ENCODE measurements at places on chromosomes 2 and 18. TPM values are rescaled to one million over a fixed set of nuclear protein-coding genes. Genes with fewer than 3 reads are reported as not detected.

DNA sequence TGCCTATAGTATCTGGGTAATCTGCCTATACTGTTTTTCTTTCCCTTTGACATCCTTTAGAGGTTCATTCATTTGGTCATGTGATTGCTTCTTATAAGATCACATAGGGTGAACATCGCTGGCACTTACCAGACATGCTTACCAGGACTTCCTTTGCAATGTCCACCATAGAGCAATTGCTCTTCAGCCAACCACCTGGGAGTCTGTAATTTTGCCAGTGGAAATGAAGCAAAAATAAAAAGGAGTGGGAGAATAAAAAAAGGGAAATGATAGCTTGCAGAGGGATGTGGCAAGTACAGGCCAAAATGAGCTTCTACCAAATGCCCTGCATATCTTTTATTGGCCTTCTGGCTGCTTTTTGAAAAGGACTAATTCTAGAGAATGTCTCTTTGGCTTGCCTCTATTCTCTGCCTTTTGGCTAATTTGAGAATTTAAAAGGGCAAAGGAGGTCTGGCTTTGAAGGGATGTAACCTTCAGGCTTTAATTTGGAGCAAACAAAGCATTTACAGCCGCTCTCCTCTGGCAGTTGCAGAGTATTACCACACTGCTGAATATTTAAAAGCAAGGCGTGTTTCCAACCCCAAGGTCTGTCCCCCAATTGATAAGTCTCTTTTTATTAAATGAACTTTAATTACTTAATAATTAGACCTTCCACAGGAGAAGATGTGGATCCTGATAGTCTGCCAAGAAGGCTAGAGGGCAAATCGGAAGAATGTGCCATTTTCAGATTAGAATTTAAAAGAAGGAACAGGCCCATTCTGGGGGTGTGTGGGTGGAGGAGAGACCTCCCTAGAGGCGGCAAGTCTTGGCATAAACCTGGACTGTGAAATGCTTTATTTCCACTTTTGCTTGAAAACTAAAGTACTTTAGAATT is 557.9 kb downstream of the DCC start:
- no peak for DNase-seq

The KLHL41 gene
- total RNA-seq = 1.1 TPM

The KCNG2 gene
- total RNA-seq = 0.38 TPM

- DNase-seq = peak; percentile 70
Measured at GRCh38 chr2:28981620-28982376, 700 bp downstream of the TOGARAM2 start.

The EVX2 gene
- total RNA-seq = not detected

DNA sequence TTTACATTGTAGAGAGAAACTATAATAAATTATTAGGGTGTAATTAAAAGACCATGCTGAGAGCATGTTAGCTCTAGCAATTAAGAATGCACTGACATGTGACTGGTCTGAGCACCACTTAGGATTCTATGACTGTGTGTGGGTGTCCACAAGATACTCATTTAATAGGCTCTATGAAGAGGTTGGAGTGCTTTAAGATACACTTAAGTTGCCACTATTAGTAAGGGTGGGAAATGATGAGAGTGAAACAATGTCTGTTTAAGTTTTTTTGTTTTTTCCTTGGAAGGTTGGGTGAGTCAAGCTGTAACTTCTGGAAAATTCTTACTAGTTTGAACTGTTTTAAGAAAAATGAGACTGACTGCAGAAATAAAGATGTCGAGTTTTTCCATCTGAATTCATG is 1.8 kb upstream of the FAP start:
- no peak for DNase-seq

DNA sequence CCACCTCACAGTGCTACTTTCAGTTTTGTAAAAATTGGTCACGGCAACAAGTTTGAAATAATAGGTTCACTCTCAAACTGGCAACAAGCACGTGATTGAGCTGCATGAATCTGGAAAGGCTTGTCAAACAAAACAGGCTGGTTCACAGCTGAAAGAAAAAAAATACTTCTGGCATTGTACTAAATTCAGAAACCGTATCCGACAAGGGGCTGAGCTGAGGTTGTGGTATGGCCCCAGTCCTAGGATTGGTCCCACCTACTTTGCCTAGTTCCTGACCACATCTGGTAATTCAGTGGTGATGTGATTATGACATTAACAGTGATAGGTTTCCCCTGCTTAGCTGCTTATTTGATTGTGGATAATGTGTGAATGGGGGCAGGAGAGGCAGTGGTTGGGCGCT is 326.5 kb upstream of the THUMPD2 start:
- DNase-seq = no peak

The FABP1 gene
- total RNA-seq = not detected

- no peak for DNase-seq
Measured at GRCh38 chr2:117351396-117351795, 463.1 kb upstream of the DDX18 start.

DNA sequence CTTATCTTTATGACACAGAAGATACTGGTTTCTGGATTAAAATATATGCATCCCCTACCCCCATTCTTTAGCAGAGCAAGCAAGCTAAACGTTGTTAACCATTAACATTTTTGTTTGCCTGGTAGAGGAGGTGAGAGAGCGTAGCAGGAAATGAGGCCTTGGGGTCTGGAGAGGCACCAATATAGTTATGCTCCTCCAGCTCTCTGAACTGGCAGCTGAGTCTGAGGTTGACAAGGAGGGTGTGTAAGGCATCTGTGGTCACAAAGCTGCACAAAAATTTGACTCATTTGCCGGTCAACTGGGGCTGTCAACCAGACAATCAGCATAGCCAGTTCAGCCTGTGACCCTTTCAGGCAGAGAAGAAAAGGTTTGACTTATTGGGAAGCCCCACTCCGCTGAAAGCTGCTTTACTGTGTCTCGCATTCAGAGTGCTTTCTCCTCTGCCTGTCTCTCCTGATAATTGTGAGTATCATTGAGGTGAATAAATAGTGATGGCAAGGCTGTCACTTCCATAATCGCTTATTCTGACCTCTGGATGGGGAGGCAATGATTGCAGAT is 647.5 kb upstream of the SETBP1 start:
- DNase-seq = no peak

DNA sequence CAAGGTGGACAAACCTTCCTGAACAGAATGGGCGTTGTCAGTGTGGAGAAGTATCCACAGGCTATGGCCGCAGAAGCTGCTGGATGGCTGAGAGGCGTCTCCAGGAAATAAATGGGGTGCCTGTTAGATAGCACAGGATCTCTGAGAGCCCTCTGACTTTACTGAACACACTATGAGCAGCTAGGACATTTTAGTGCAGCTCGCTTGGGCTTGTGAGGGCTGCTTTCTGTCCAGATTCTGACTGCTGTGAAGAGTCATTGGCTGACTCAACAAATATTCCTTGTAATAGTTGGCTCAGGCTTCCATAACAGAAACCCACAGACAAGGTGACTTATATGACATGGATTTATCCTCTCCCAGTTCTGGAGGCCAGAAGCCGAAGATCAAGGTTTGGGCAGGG is 100.2 kb upstream of the SNTG2 start:
- no peak for DNase-seq

GRCh38 chr18:54962919-54963645 is 3.8 kb upstream of the CCDC68 start:
- DNase-seq = no peak

The PIEZO2 gene
- total RNA-seq = 4.8 TPM

GRCh38 chr2:133953524-133953923 is 300.3 kb upstream of the MGAT5 start:
- DNase-seq = no peak

- no peak for DNase-seq
Measured at GRCh38 chr2:38264396-38265221, 112.5 kb downstream of the ATL2 start.

GRCh38 chr2:29106980-29107388 is 8.2 kb upstream of the CLIP4 start:
- no peak for DNase-seq

The ANKRD36B gene
- 24.3 TPM for total RNA-seq

GRCh38 chr18:73007195-73007914 is 139.6 kb upstream of the NETO1 start:
- no peak for DNase-seq

The CCDC141 gene
- 6.2 TPM for total RNA-seq

The LIMS4 gene
- total RNA-seq = 2.4 TPM

The SUCLG1 gene
- total RNA-seq = 49.6 TPM

GRCh38 chr2:46831869-46832265 is 83.7 kb downstream of the MCFD2 start:
- DNase-seq = no peak

- DNase-seq = no peak
Measured at GRCh38 chr2:180520206-180520605, 460.2 kb upstream of the UBE2E3 start.

- DNase-seq = no peak
Measured at GRCh38 chr2:219626540-219626939, 890 bp upstream of the SLC4A3 start.

GRCh38 chr2:188751816-188752215 is 222.4 kb upstream of the COL3A1 start:
- no peak for DNase-seq

- DNase-seq = no peak
Measured at GRCh38 chr2:66364495-66365333, 70.2 kb upstream of the MEIS1 start.

DNA sequence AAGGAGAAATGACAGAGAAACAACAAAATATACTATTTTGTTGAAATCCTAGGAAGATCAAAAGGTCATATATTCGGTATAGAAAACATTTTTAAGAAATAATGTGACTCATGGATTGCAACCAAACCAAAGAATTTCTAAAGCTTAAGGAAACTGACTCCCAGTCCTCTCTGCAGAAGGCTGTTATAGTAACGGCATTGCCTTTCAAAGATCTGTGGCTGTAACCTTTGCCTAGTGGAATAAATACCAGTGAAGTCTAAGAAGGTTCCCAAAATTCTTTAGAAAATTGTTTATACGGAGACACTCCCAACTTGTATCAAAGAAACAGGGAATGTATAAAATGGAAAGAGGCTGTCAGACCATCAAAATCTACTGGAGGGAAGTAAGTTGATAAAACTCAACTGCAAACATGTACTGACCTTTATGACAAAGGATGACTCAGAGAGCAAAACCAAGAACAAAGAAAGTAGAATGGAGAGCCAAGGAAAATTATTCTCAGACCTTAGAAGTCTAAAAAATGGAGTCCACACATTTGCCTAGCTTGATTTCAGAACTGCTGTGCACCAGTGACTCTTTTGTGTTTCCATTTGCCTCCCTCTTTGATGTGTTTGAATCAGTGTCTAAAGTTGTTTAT is 48.6 kb upstream of the FSIP2 start:
- DNase-seq = no peak

DNA sequence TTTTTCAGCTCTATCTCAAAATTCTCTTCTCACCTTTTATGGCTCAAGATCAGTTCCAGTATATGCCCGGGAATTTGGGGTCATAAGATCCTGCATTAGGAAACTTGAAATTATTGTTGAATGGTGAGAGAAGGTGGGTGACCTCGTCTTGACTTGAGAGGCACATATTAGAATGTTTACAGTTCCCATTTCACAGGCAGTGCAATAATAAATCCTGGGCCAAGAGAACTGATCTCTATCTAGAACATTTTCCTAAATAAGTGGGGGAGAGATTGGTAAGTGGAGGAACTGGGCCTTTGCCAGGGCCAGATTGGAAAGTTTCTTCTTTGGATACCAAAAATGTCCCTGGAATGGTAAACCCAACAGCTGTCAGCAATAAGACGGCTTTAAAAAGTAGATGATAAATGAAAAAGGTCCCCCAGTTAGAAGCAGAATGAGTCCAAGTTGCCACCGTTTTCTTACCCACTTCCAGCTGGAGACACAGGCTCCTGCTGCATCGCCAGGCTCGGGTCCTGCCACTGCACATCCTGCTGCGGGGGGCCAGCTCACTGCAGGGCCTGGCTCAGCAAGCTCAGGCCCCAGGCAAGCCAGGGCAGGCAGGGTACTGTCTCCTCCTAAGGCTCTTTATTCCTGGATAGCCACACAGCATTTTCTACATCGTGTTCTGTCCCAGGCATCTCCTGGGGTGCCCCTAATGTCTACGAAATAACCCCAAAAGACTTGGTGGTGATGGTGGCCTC is 126.4 kb upstream of the EPAS1 start:
- DNase-seq = no peak

- no peak for DNase-seq
Measured at GRCh38 chr2:215441560-215442400, 5.9 kb upstream of the FN1 start.

GRCh38 chr2:20623741-20624155 is 27.1 kb downstream of the HS1BP3 start:
- DNase-seq = peak; percentile 75

The GLB1L gene
- total RNA-seq = 5.3 TPM

GRCh38 chr2:173760553-173760952 is 204.6 kb downstream of the SP3 start:
- no peak for DNase-seq

The SEH1L gene
- total RNA-seq = 31.7 TPM

DNA sequence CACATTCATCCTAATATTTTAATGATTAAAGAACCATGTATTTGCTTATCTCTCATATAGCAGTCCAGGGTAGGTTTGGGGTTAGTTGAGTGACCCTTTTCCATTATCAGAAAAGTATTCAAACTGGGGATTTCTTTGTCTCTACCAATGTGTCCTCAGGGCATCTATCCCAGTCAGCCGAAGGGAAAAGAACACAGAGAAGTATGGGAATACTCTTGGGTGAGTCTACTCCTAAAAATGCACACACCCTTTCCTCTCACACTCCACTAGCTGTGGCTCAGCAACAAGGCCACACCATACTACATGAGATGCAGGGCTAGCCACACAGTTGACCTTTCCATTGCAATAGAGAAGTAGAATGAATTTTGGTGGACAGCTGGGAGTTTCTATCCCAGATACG is 114.3 kb downstream of the NXPH2 start:
- DNase-seq = no peak

GRCh38 chr2:29017716-29018435 is 36.8 kb downstream of the TOGARAM2 start:
- no peak for DNase-seq

The GPC1 gene
- 69.5 TPM for total RNA-seq

The ABCG8 gene
- not detected for total RNA-seq

DNA sequence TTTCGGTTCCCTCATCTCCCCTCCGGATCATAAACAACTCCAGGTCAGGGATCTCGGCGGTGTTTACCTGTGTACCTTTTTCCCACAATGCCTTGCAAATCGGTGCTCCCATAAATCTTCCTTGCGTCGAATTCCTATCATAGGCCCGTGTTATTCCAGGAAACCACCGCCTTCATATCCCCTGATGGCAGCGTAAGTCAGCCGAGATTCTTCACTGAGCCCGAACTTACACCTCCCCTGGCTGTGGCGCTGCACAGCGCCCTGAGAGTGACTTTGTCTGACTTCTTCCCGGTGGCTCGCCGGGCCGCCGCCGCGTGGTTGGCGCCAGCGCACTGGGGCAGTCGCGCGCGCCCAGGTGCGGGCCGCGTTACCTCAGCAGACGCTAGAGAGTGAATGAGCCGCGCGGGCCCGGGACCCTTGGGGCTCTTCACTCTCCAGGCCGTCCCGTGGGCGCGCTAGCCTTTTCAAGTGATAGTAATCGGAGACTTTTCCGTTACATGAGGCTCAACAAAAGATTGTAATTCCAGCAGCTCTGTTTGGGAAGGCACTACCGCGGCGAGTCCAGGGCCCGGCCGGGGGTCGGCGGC is 101.6 kb downstream of the SPTBN1 start:
- peak; percentile 87 for DNase-seq

The HOXD9 gene
- 7.9 TPM for total RNA-seq
